ENCODE measurements at places on chromosomes 6 and 20.

GRCh38 chr6:138572167-138572875, 73.0 kb upstream of the NHSL1 start:
- peak; percentile 76 for DNase-seq

- DNase-seq: no peak
Measured at GRCh38 chr6:155861821-155862220, 406.2 kb upstream of the NOX3 start.

DNA sequence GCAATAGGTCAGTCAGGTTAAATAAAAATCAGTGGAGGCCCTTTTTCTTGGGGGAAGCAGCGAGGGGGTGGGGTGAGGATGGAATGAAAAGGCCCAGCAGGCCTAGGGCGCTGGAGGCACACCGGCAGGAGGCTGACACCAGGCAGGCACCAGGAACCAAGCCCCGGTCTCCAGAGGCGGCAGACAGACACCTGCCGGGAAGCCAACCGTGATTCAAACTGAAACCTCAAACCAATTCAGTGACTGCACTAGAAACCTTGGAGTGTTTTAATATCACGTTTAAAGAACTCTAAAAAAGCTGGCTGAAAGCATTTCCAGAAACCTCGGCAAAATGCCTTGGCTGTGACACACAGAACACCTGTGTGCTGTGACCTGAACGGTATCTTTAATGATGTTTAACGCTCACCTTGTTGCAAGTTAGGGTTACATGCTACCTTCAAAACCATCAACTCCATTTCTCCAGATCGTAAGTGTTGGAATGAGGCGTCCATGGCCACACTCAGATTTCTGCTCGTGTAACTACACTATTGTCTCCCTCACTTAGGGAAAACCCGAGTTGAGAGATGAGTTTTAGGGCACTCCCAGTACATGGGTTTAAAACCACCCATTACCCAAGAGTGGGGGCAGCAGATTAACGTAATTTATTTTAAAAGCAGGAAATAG, 27.2 kb downstream of the DIDO1 start:
- no peak for DNase-seq

- DNase-seq: no peak
Measured at GRCh38 chr6:68197356-68197755, 437.7 kb upstream of the ADGRB3 start.

GRCh38 chr20:60581606-60582115, 623.4 kb downstream of the CDH26 start:
- no peak for DNase-seq

GRCh38 chr6:47439348-47439668, 38.3 kb upstream of the CD2AP start:
- no peak for DNase-seq

GRCh38 chr6:20447581-20448132, 46.0 kb downstream of the E2F3 start:
- DNase-seq: no peak

GRCh38 chr6:61711849-61712248, 574.2 kb downstream of the KHDRBS2 start:
- peak; percentile 0 for DNase-seq

DNA sequence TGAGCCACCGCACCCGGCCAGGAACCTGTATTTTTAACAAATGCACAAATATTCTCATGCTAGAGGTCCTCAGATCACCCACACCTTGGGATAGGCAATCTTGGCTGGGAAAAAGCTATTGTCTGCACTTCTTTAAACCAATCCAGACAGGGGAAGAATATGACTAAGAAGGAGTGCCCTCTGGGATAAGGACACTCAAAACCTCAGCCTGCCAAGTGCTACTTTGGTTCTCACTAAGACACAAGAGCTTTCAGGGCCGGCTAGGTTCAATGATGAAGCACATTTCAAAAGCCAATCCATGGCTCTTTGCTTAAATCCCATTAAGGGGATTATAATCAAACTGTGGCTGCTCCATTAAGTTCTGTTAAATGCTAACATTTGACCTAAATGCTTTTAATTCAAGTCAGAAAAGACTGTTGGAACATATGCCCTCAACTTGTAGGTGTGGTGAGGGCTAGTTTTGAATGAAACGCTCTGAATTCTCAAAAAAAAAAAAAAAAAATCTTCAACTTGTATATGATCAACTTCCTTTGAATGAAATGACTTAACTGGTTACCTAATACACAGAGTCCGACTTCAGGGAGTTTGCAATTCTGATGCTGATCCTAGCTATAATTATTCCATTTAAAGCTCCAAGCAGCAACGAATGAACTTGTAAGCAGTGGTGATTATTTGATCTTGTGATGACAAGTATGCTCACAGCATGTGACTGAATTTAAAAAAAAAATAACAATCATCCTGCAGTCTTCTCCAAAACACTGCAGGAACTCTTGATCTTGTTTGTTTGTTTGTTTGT, 56.6 kb downstream of the SLC23A2 start:
- DNase-seq: no peak

- DNase-seq: no peak
Measured at GRCh38 chr6:146975093-146975492, 229.1 kb upstream of the STXBP5 start.
